ENCODE measurements at places on chromosomes 7 and 10.

DNA sequence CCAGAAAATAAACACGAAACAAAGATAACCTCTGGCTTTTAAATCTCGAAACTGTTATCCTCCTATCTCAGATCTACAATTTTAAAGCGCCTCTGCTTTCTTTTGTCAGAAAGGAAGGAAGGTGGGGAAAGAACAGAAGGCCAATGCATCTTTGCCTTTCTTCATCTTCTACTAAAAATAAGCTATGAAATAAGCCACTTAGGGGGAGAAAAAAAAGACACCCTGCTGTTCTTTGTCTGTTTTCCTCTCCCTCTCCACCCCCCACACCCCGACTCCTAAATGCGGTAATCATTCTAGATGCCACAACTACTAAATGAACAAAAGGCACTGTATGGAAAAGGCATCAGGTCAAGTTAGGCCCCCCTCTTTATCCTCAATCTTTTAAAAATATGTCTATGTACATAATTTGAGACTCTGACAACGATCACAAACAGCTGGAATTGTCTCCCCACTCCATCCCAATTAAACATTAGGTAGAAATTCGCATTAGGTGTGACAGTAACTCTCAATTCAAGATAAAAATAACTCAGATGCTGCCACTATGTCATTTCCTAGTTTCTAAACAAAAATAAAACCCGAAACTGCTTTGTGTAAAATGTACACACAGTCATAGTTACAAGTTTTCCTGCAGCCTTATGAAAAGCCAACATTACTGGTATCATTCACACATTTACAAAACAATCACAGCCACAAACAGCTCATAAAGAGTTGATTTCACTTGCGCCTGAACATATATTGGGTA is 2.4 kb downstream of the UBE2H start:
- DNase-seq = peak; percentile 20

DNA sequence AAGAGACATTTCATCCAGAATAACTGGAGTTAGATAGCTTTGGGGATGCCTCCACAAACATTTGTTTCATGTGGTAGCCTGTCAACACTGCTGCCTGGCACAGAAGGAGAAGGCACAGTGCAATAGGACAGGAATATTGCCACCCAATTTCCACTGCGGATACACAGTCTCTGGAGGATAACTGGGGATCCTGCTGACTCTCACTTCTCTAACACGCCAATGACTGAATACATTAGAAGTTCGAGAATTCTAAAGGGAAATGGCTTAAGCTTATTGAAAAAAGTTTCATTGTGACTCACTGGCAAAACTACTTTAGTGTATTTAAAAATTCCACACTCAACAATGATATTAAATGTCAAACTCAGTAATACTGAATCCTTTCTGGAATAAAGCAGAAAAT is 12.9 kb downstream of the ARL3 start:
- no peak for DNase-seq

DNA sequence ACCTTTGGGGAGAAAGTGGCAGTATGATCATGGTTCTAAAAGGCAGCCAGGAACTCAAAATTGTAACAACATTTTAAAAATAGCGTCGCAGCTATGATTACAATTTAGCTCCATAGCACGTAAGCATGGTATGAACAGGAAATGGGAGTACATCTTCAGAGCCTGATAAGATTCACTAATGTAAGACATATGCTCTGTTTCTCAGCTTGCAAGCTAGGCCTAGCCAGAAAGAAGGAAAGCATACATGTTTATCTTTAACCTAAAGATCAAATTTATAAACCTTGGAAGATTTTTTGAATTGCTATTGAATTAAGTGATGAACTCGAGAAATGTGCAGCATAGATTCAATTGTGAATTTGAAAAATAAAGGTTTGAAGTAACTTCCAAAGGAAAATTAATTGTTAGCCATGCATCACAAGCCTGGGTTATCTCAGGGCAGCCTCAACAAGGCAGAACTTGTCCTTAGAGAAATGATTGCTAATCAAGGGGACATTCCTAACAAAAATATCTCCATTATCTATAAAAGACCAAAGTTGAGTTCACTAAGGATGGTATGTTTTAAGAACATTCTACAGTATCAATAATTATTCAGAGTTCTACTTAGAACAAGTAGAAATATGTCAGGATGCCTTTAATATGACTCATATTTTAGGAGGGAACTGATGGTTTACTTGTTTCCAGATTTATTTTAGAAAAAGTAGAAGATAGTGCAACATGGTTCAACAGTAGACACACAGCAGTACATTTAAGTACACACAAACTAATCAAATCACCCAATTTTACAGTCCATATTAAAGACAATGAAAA is 38.8 kb upstream of the SEPTIN7 start:
- DNase-seq = no peak

DNA sequence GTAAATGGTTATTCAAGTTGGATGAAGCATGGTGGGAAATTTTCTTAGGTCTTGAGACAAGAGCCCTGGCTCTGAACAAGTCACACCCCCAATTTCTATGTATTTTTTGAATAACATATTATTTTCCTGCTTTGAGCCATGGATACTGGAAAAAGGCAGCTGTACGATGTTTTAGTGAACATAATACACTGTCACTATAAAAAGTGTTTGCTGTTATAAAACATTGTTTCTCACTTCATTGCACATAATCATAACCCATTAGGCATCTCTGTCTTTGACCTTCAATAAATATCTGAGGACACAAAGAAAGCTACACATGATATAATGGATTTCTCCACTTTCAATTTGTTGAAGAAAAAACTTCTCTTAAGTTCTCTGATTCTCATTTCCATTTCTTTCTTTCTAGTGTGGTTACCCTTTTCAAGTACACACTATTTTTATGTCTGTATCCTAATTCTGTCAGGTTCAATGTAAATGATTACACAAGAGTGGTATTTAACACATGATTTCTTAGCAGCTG is 283.9 kb upstream of the SP8 start:
- no peak for DNase-seq

GRCh38 chr10:97713339-97713825 is at the start of gene MARVELD1:
TSS of gene MARVELD1 (plus strand) at chr10:97713730. CDS start at chr10:97713877, 147 bp downstream.
- peak; percentile 57 for DNase-seq

DNA sequence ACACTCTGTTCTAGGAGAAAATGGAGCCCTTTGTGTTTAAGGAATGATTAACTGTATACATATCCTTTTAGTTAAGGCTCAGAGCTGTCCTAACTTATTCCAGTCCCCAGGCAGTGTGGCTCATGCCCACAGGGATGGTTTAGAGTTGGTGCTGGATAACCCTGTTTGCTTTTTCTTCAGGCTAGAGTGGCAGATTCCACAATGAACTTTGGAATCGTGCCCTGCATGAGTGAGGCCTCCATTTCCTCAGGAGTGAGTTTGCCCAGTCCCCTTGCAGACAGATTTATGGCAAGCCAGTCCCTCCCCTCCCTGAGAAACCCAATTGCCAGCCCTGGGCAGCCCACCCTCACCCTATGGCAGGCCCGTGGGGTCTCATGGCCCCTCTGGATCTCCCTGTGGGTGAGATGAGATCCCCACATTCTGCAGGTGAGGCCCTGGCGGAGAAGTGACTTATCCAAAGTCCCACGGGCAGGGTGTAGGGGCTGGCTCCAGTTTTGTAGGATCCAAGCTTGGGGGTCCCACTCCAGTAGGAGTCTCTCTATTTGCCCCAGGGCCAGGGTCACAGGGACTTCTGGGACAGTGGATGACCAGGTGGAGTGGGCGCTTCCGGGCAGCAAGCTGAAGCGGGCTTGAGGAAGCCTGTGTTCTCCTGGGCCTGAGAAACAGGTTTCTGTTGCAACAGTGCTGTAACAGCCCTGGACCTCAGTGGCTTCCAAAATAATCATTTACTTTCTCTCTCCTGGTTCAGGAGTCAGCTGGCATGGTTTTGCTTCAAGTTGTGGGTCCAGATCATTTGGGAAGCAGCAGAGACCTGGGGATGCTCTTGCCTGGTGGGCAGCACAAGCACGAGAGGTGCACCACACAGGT is 9.0 kb upstream of the COMTD1 start:
- DNase-seq = no peak

GRCh38 chr10:71981015-71981875 is 17.1 kb downstream of the CHST3 start:
- peak; percentile 98 for DNase-seq

DNA sequence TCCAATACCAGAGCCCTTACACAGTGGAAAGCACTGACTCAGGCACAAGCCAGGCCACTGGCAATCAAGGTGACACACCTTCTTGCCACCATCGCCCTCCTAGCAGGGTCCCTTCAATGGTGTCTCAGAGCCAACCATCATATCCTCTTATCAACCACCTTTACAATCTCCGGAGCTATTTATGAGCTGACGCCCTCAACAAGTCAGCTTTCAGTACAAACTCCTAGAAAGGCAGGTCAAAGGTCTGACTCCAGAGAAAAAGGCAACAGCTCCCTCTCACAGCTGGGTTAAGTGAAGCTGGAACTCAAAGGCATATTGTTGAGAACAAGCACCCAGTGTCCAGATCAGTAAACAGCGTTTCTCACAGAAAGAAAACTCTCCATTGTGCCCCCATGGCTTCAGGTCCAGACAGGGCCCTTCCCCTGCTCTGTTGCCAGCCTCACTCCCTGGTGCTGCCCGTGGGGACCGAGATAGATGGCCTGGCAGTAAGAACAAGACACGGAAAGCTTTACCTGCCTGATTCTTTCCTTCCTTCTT is 2.4 kb downstream of the ZNF3 start:
- peak; percentile 86 for DNase-seq

DNA sequence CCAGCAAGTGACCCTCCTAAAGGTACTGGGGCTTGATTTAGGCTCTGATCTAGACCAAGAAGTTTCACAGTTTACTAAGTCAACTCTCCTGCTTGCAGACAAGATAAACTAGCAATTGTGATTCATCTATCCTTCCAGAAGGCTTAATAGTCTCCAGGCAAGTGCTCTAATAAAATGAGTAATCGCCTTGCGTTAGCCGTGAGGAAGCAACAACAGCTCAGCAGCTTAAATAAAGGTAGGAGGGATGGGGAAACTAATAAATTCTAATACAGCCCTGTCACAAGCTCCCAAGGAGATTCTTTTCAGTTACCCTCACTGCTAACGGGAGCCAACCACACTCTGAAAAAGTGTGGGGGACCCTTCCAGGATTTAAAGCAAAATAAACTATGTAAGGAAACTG is 48.4 kb downstream of the FRMD4A start:
- DNase-seq = no peak

GRCh38 chr10:130160775-130161174 is 24.6 kb downstream of the GLRX3 start:
- no peak for DNase-seq

- DNase-seq = no peak
Measured at GRCh38 chr7:24510759-24511158, 62.5 kb upstream of the PALS2 start.

GRCh38 chr7:32564542-32564941 is 69.3 kb downstream of the AVL9 start:
- DNase-seq = no peak

- DNase-seq = no peak
Measured at GRCh38 chr7:101156277-101156676, 2.0 kb downstream of the AP1S1 start.

GRCh38 chr7:125555916-125556315 is 626.3 kb upstream of the POT1 start:
- no peak for DNase-seq

Data from Ammon's horn (tissue), 1 donor.